LHCN-M2 (cell line): ENCODE measurements at places on chromosomes 3 and 15. TPM values are rescaled to one million over a fixed set of nuclear protein-coding genes. Genes with fewer than 3 reads are reported as not detected.

GRCh38 chr3:69197455-69197854, 75.1 kb upstream of the LMOD3 start:
- no peak for DNase-seq

DNA sequence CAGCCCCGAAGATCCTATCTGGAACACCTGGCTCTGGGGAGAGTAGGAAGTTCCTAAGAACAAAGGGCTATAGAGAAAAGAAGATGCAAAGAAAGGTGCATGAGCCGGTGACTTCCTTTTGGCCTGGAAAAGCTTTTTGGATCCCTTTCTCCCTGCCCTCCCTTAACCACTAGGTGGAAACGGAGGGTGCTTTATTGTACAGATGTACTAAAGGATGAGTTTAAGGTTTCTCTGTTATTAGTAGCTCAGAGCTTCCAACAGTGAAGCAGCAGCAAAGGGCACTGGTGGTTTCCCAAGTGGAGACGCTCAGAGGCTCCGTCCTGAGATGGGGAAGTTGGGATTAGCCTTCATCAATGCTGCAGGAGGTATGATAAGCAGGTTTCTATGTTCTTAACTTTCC, 5.9 kb upstream of the ADGRG7 start:
- DNase-seq, result peak; percentile 47

DNA sequence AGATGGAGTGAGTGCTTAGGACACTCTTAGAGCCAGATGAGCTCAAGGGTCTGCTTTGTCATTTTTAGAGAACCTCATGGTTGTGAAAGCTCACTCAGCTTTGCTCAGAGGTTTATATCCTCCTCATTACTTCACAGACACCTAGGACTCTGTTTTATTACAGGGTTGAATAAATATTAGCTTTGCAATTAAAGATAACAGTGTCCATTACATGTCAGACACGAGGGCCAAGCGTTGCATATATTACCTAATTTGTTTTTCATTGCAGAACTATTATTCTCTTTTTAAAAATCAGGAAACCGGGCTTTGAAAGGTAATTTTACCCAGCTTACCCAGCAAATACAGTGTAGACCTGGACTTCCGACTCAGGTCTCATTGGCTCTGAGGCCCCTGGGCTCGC, 16.1 kb downstream of the MAP6D1 start:
- DNase-seq, result no peak

DNA sequence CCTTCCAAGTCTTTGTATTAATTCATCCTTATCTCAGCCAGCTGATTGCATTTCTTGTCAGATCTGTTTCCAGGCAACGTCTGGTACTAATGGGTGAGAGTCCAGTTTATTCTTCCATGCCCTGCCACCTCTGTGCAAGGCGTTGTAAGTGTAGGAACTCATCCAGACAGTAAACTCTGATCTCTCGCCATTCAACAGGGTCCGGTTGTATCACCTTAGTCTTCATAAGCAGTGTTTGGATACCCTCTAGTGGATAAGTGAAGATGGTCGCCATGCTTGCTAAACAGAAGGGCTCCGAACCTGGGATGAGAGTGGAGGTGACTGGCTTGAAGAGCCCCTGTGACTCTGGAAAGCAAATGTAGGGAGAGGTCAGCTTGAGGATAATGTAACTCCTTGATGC, 51.6 kb upstream of the CMTM7 start:
- DNase-seq, result peak; percentile 52

DNA sequence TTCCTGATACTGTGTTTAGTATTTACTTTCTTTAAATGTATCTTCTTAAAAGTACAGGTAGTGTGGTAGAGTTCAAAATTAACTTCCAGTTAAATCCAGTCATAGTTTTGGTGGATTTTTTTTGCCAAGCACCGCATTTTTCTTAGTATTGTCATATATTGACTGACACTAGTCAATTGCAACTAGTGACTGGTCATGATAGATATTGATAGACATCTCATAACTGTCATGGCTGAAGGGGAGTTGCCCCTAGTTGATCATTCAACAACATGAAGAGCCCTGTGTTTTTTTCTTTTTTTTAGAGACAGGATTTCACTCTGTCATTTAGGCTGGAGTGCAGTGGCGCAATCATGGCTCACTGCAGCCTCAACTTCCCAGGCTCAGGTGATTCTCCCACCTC, 22.1 kb downstream of the RAB8B start:
- no peak for DNase-seq

DNA sequence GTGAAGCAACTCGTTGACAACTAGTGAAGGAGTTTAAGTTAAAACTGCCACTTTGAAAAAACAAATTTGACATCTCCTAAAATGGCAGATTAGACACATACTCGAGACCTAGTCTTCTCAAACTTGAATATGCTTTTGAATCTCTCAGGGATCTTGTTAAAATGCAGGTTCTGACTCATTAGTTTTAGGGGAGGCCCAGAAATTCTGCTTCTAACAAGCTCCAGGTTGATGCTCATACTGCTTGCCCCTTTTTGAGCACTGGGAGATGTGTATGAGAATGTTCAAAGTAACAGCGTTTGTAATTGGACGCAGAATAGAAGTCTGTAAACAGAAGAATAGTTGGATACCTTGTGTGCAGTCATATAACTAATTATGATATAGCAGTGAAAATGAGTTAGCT, 1.6 kb downstream of the C3orf38 start:
- peak; percentile 32 for DNase-seq

GRCh38 chr3:63135367-63135766, 142.7 kb upstream of the SYNPR start:
- DNase-seq, result no peak

The DAZL gene
- total RNA-seq, result not detected in 2 replicates

The GATM gene
- 0.98 and 1.3 TPM in 2 replicates for total RNA-seq

The MST1R gene
- 0.26 TPM in 1 of 2 replicates, not detected in the other for total RNA-seq

The CACNA2D2 gene
- not detected in 2 replicates for total RNA-seq

The AGBL1 gene
- under 0.01 TPM in 1 of 2 replicates, not detected in the other for total RNA-seq

The SOX14 gene
- total RNA-seq, result not detected in 2 replicates

The RHCG gene
- total RNA-seq, result not detected in 2 replicates
